ENCODE measurements at places on chromosomes 7 and 10.

GRCh38 chr7:128774029-128774689, 1.4 kb downstream of the OPN1SW start:
- no peak for DNase-seq

GRCh38 chr7:154968336-154969001, 34.5 kb downstream of the PAXIP1 start:
- DNase-seq, result no peak

- DNase-seq, result no peak
Measured at GRCh38 chr7:85773116-85773728, 586.4 kb upstream of the SEMA3D start.

GRCh38 chr10:103064956-103065355, 128.1 kb downstream of the NT5C2 start:
- no peak for DNase-seq

DNA sequence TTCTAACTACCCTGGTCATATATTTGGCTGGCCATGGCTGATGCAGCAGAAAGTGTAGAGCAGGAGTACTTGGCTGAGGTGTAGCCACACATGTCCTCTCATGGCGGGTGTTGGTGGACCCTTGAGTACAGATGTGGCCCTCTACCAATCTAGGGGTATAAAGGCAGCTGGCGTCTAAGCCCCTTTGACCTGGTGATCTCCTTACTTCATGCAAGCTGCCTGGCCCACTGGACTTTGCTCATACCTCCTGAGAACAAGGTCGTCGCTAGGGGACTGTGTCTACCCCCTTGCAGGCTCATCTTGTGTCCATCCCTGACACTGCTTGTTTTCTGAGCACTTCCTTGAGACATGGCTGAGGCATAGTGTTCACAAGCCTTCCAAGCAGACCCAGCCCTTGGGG, 287.8 kb downstream of the RPS24 start:
- no peak for DNase-seq

DNA sequence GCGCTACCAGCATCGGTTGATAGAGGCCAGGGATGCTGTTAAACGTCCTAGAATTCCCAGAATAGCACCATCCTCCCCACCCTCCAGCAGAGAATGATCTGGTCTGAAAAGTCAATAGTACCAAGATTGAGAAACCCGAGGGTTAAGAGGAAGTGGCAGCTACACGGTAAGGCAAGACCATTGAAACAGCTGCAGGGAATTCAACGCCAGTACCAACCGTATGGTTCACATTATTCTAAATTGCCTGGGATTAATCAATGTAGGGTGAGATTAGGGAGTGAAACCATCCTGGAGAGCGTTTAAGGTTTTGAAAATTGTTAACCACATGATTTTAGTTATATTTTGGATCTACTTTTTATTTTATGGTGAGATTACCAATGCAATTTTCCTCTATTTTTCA, 352.2 kb downstream of the PRPF18 start:
- no peak for DNase-seq
